Colonic mucosa (tissue), 4 donors: ENCODE measurements at places on chromosomes 12 and 14.

- DNase-seq, result no peak
These were observed 69.1 kb downstream of the BRMS1L start for GRCh38 chr14:35895256-35895655.

GRCh38 chr14:45381091-45381490 lies 128.1 kb upstream of the MIS18BP1 start:
- DNase-seq, result no peak

- DNase-seq, result no peak
These were observed 4.9 kb downstream of the SLC6A13 start for GRCh38 chr12:257521-258321.

- DNase-seq, result no peak
These were observed 21.9 kb upstream of the ZFP36L1 start for GRCh38 chr14:68814539-68815297.

GRCh38 chr12:67155863-67156262 lies 113.3 kb upstream of the CAND1 start:
- no peak for DNase-seq

DNA sequence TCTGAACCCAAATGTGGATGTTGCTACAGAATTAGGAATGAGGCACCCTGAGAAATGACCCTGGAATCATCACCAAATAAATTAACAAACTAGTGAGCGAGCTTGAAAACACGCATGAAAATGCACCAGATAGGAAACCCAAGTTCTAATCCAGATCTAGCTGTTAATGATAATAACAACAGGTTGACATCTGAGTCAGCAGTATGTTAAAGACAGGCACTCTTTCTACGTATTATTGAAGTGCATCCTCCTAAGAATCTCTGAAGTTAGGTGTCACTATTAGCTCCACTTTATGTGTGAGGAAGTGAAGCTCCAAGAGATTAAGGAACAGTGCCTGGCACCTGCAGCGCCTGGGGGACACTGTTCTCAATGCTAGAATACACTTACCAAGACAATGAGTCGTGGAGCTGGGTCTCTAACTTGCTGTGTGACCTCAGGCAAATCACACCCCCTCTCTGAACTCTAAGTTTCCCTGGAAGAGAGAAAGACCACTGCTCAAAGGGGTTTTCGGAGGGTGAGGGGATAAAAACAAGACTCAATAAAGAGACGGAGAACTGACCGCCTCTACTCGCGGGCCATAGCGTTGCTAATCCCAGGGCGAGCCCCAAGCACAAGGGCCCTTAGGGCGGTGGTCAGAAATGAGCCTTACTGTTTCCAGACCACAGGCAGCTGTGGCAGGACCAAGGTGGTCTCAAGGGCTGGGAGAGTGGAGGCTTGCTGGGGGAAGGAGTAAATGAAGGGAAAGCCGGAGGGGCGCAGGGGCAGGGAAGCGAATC lies 2.1 kb downstream of the SLC6A12 start:
- DNase-seq, result no peak

DNA sequence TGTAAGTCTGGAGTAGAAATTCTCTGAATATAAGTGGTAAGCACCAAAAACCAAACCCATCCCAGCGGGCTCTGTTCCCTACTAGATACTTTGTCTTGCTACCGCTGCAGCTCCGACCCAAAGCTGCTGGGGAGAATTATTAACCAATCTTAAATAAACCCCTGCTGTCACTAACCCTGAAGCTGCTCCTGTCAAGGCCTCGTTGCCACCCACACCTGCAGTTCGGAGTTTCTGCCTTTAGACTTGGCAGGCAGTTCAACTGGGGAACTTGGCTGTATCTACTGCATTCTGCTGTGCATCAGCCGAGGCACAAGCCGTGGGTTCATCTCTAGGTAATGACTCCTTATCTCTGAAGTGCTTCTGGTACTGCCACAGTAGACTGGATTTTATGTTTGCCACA lies 55.5 kb downstream of the PPM1A start:
- DNase-seq, result no peak

DNA sequence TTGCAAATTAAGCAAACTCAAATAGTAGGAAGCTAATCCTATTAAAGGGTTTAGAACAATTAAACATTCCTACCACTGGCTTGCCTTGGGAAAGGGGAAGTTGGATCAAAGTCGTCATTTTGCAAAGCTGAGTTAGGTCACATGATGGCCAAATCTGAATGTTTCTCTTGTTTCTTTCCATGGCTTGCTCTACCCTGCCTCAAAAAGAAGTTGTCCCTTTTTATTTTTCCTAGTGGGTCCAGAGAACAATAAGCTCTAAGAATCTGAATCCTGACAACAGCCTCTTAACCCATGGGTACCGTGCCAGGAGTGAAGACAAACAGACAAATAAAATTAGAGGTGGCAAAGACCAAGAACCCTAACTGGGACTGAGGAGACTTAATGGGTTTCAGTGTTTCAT lies 26.2 kb upstream of the NPFF start:
- no peak for DNase-seq

DNA sequence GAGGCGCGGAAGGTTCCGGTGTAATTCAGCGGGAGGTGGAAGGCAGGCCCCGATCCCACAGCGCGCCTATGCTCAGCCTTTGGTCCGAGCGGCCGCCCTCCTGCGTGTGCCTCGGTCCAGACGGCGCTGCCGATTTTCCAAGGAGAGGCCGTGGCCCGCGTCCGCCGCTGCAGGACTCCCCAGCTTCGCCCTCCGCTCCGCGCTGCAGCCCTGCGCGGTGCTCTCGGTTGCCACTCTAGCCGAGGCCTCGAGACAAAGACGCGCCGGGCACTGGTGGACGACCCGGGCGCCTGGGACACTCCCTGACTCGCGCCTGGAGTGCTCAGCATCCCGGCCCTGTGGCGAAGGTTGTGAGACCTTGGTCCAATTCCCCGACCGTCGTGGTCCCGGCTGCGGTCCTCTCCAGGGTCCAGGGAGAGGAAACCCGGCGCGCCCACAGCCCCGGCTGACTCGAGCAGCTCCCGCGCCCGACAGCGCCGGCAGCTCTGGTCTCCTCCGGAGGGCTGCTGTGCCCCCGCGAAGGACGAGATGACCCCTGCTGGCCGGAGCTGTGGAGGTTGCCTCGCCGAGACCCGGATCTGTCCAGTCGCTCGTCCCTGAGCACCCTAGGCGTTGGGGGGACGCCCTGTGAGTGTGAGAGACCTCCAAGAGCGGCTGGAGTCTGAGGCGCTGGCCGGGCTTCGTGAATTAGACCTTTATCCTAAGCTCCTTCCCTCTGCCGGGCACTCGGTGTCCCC lies 6.5 kb downstream of the HOXC12 start:
- DNase-seq, result no peak

- DNase-seq, result no peak
These were observed 46.9 kb downstream of the ACTN1 start for GRCh38 chr14:68932231-68932630.

- DNase-seq, result no peak
These were observed 150.9 kb upstream of the SLC16A7 start for GRCh38 chr12:59444932-59445331.

- DNase-seq, result no peak
These were observed 41.8 kb upstream of the DHRS7 start for GRCh38 chr14:60206837-60207533.

GRCh38 chr12:2154050-2154449 lies 101.3 kb downstream of the CACNA1C start:
- no peak for DNase-seq

DNA sequence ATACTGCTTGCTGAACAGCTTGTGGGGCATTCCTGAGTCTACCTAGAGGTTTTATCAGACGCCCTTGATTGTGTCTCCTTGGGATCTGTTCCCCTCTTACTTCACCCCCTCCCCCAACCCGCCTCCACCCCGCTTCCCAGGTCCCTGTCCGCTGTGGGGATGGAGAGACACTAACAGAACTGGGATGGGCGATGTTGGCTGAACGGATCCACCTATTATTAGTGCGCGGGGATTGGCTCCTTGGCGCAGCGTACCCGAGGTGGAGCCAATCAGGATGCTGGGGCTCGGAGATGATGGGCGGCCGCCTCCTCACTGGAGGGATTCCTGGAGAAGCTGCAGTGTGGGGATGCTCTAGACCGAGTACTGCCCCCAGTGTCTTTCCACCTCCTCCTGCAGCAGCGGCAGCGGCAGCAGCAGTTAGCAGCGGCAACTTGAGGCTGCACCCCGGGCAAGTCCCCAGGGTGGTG lies at the start of gene SYT1:
SYT1 (plus strand) TSS at position 372 of the 467 bp plus-strand sequence.
- peak; percentile 40 for DNase-seq

DNA sequence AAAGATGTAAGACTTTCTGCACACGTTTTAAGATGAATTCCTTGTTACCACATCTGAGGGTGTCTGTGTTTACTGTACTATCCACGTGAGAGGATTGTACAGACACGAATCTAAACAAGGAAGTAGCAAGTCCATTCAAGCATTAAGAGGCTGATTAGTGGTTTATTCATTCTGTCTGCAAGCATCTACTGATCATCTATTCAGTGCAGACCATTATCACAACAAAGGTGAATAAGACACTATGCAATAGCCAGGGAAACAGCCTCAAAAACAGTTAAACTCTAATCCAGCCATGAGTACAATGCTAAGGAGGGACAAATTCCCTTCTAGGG lies 111.6 kb upstream of the PZP start:
- DNase-seq, result no peak

- no peak for DNase-seq
These were observed 1.9 kb downstream of the TMTC3 start for GRCh38 chr12:88144037-88144436.

- no peak for DNase-seq
These were observed 113.1 kb upstream of the FOXG1 start for GRCh38 chr14:28653521-28653920.

- peak; percentile 97 for DNase-seq
These were observed 6.2 kb downstream of the AMN start for GRCh38 chr14:102928412-102929240.
